Suppressor macrophage (primary cell): ENCODE measurements at places on chromosomes 6 and 20.
A peak's percentile ranks its signal among the peaks of the same experiment; 100 is the strongest.

DNA sequence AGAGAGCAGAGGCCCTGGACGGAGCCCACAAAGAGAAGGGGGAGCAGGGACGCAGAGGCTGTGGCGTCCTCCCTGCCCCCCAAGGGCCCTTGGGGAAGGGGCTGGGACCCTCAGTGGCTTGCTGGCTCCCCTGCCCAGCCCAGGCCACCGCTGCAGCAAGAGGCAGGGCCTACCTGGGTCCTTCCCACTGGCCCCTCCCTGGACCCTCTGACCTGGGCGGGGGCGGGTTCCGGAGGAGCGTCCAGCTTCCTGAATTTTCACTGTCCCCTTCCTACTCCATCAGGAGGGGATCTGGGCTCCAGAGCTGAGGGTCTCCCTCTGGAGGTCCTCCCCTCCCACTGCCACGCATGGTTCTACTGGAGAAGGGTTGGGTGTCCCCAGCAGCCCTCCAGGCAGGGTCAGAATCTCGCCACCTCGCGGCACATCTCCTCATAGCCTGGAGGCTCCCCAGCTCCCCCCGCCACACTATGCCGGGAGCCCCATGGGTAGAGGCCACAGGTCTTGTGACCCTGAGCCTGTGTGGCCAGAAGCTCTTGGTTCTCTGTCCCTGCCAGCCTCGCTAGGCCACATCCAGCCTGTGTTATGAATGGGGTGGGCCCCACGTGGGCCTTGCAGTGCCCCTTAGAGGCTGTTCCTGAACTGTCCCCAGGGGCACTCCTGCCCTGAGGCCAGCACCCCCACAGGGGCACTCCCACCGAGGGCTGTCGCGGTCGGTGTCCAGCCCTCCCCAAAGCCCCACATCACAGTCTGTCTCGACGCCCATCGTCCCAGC is 1.0 kb upstream of the SOX18 start:
- peak; percentile 50 for DNase-seq

- DNase-seq = peak; percentile 32
Measured at GRCh38 chr20:59429396-59429795, 129.0 kb downstream of the EDN3 start.

DNA sequence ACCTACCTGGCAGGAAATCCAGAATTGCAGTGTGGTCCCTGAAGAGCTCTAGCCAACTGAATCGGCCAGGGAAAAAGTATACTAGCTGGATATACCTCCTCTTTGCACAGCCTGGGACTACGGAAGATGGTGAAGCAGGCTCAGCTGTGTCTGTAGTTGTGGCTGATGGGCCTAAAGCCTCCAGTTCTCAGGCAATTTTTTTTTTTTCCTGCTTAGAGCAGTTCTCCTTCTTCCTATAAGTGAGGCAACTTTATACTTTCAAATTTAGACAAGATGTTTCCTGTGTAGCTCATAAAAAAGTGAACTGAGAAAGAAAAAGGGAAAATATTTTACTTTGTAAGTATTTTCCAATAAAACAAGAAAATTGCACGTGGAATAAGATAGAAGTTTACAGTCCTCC is 172.9 kb downstream of the CARMIL1 start:
- peak; percentile 42 for DNase-seq

- DNase-seq = no peak
Measured at GRCh38 chr6:88301256-88301655, 135.1 kb upstream of the CNR1 start.

GRCh38 chr6:42979523-42980177 is 669 bp upstream of the PEX6 start:
- DNase-seq = no peak

DNA sequence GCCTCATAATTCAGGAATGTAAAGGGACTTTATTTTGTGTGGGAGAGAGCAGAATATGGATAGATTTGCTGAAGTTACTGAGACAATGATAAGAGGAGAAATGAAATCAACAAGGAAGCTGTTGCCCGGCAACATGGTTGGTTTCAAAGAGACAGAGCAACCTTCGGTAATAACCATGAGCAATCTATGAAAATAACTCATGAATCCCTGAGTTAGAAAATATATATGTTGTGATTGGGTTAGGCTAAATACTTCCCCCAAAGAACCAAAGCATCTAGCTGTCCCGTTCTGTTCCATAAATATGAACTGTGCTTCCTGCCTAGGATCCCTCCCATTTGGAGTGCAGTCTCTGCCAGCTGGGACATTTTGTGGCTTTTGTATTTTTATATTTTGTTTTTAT is 23.1 kb downstream of the SERPINB1 start:
- no peak for DNase-seq

GRCh38 chr6:101393829-101394251 is 332 bp downstream of the GRIK2 start:
- DNase-seq = no peak

DNA sequence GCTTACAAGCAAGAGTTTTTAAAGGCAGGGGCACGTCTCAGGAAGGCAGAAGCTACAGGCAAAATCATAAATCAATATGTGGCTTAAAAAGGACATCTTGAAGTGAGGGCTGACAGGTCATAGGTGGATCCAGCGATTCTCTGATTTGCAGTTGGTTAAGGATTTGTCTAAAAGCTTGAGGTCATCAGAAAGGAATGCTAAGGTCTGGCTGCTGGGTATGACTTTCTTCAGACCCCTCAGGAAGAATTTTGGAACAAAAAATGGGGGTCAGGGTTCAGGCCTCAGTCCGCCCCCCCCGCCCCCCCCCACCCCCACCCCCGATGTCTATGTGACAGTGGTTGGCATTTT is 261.9 kb downstream of the CDH4 start:
- no peak for DNase-seq

DNA sequence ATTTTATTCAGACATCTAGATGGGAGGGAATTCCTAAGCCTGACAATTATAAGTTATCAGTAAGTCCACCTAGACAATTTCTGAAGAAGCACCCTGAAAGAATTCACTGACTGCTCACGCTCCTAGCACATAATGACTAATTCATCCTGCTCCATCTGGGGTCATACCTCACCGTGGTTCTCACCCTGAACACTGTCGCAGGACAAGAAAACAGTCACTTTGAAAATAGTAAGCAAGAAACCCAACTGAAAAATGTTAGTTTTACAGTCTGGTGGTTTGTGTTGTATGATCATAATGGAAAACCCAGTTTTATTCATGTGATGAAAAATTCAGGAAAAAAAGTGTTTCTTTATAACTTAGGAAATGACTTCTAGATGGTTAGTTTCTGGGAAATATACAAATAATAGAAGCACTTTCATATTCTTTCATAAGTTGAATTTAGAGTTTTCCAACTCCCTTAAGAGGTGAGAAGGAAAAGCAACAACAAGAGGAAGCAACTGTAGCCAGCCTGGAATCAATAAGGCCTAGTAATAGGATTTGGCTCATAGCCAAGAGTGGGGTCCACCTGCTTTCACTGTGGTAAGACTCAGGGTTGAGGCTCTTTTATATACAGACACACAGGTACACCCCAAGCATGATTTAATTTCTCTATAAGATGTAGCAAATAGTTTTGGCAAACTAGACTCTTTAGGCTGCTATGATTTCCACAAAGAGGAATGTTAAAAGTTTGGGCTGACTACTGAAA is 94.1 kb downstream of the HIVEP2 start:
- no peak for DNase-seq

- peak; percentile 95 for DNase-seq
Measured at GRCh38 chr6:17907406-17908229, 79.8 kb downstream of the KIF13A start.

DNA sequence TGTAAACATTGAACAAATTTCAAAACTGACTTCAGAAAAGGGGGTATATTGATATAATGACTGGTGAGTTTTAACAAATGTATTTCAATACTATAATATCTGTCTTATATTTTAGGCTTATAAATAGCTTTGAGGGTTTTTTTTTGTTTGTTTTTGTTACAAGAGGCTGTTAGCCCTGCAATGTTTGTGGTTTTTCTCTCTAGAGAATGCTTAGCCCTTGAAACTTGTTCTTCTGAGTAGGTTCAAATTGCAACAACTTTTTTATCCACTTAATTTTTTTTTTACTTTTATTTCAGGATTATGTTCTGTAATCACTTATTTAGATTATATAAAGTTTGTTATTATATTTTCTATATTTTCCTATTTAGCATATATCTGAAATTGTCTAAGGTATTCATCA is 333.2 kb downstream of the RIMS1 start:
- DNase-seq = no peak

DNA sequence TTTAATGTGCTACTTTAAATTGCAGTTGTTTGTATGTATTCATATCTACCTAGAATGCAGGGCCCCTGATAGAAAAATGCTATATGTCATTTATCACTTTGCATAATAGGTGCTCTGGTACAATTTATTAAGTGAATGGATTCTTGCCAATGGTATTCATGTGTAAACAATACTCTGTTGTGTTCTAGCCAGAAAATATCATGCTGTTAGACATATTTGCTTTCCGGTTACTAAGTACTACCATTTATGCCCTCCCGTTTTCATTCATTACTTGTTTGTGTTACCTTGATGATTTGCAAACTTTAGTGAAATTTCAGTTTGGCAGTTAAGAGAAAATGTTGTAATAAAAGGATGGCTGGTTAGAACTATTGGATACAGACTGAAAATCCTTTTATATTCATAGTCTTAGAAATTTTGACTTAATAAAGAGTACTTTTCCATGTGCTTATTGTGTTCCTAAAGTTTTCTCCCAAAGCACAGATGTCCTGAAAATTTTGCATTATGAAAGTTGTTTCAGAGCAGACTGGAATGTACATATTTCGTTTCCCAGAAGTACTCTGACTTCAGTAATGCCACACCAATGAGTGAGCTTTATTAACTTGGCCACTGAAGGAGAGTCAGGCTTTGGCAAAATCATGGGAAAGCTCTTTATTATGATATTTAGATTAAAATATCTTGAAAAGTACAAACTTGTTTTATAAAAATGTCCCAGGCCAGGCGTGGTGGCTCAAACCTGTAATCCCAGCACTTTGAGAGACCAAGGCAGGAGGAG is 31.5 kb downstream of the RPF2 start:
- DNase-seq = no peak

DNA sequence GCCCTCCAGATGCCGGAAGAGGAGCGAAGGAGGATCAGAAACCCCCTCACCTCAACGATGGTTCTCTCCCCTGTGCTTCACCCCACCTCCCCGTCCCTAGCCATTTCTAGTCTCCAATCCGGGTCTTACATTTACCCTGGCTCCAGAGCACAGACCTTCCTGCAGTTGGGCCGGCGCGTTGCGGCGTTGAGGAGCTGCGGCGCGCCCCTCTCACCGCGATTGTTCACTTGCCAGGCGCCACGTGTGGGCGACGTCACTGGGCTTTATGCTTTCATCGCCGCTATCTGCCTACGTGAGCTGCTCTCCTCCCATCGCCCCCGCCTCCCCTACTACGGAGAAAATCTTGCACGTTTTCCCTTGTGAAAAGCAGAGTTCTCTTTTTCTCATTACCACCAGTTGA is at the start of gene CRISP2:
TSS of gene CRISP2 (minus strand) at position 198 of the 400 bp plus-strand sequence. CDS start 4,347 bp downstream, outside the sequence.
- DNase-seq = no peak

GRCh38 chr20:25699914-25700313 is 3.3 kb upstream of the ZNF337 start:
- no peak for DNase-seq
